ENCODE measurements at places on chromosomes 5 and 9.

- no peak for DNase-seq
Measured at GRCh38 chr5:32542216-32543059, 42.9 kb upstream of the SUB1 start.

DNA sequence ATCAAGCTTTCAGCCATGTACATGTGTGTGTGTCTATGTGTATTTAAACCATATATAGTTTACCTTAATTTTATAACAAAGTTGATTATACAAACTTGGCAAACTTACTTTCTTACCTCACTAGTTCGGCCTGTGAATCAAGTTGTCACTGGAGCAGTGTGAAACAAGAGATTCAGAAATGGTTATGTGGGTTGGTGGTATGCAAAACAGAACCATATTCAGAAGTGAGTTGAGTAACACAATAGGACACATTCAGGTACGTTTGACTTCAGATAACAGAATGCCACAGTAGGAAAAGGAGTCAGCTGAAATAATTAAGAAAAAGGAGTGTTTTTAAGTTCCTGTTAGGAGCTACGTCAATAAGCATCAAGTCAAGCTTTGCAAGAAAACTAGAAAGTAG is 21.5 kb downstream of the XPA start:
- no peak for DNase-seq

GRCh38 chr9:36129139-36129538 is 7.4 kb upstream of the GLIPR2 start:
- no peak for DNase-seq

DNA sequence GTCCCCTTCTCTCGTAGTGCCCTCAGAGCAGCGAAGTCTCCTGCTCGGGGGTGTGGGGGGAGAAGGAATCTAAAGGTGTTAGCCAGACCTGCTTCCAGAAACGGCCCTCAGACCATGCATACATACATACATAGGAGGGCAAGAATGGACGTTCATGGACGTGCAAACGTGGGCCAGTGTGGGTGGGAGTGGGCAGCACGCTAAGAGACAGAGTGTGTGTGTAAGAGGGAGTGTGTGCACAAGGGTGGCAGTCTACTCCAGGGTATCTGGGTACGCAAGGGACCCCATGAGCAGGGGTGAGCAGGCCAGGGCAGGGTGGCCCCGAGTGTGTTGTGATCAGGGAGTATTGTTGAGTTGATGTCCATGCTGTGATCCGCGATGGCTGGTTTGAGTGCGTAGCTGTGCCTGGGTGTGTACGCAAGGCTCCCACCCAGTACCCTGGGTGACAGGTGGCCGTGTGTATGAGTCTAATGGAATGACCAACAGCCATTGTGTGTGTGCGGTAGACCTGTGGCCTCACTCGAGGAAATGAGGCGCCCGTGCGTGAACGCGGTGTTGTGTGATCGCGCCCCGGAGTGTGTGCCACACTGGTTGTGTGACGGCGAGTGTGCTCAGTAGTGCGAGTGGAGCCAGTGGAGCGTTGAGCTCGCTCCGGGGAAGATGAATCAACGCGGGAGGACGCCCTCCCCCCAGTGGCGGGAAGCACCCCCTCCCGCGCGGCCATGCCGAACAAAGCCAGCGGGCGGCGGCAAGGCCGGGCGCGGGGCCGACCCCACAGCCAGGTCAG is 826 bp downstream of the GPRIN1 start:
- no peak for DNase-seq

DNA sequence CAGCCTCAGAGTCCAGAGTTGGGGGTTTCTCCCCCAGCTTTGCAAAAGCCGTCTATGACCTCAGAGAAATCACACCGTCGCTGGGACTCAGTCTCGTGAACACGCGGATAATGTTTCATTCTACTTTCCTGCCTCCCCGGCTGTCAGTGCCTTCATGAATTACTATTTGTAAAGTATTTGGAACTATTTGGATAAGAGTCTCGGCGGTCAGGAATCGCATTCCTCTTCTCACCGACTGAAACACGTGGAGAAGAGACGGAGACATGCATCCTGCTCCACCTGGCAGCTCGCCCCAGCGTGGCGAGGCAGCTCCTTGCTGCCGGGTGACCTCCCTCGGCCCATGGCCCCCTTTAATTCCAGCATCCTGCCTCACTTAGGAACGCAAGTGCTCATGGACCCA is 23.9 kb downstream of the IRX2 start:
- DNase-seq: no peak

GRCh38 chr5:7690557-7690956 is 160.4 kb downstream of the CFAP90 start:
- DNase-seq: no peak

DNA sequence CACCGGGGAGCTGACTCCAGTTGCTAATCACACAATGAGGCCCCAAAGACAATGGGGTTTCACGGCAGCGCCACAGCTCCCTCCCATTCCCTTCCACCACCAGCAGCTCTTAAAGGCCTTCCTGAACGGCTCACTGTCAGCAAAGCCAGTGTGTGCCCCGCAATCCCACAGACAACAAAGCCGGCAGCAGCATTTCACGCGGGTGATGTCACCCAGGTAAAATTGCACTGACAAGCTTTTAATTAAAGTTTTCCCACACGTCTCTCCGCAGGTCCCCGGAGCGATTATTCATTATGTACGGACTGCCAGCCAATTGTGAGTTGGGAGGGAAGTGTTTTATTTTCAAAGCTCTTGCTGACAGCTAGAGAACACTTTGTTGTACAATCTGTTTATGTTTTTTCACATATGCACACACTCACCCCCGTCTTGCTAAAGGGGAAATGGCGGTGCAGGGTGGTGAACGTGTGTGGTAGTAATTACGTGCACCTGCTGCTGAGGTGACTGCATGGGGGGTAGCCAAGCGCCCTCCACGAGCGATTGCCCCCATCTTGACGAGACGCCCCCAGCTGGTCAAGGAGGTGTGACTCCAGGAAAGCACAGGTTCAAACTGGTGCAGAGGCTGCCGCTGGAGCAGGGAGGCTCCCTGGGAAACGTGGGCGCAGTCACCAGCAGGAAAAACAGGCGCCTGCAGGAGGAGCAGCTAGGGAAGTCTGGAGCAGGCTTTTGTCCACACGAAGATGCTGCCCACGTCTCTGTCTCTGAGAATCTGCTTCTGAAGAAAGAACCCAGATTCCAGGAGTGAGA is 65.0 kb downstream of the IRX2 start:
- no peak for DNase-seq

DNA sequence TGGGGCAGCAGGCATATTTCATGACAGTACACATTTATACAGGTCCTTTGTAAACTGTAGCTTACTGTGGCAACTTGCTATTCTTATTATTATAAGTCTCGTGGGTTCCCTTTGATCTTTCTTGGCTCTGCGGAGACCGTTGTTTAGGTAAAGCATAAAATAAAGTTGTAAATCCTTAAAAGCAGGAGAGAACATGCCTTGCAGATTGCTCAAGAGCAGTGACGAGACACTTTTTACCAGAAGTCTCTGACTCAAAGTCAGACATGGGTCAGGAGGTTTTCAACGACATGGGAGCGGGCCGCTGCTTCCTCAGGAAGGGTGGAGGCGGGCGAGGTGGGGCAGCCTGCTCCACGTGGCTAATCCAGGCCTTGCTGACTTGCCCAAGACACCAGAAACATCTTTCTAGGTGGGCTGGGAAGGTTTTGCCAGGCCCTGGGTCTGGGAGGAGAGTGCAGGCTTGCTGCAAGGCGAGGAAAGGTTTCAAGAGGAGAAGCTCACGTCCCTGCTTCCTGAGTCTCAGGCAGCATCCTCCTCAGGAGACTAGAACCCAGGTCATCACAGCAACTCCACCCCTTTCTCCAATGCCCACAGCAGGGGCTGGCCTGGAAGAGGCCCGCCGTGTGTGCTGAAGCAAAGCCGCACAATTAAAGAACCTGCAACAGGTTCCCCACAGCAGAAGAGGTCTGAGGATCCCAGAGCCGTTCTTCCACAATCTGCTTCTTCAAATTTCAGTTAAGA is 6.5 kb downstream of the TBC1D2 start:
- DNase-seq: no peak

GRCh38 chr5:137649228-137649935 is 86.5 kb downstream of the KLHL3 start:
- no peak for DNase-seq

- DNase-seq: no peak
Measured at GRCh38 chr9:98130576-98131228, 11.7 kb upstream of the TRIM14 start.

GRCh38 chr9:133584559-133585476 is 24.4 kb downstream of the FAM163B start:
- DNase-seq: peak; percentile 94

GRCh38 chr5:68433923-68434879 is 218.6 kb downstream of the PIK3R1 start:
- DNase-seq: no peak

Measured in NCI-H2081 (cell line).